ENCODE measurements at places on chromosomes 11 and 22.

- no peak for DNase-seq
Observed at GRCh38 chr11:65954771-65955170, 6.8 kb upstream of the SART1 start.

GRCh38 chr11:819129-819931 lies 616 bp downstream of the PNPLA2 start:
- DNase-seq, result peak; percentile 91

DNA sequence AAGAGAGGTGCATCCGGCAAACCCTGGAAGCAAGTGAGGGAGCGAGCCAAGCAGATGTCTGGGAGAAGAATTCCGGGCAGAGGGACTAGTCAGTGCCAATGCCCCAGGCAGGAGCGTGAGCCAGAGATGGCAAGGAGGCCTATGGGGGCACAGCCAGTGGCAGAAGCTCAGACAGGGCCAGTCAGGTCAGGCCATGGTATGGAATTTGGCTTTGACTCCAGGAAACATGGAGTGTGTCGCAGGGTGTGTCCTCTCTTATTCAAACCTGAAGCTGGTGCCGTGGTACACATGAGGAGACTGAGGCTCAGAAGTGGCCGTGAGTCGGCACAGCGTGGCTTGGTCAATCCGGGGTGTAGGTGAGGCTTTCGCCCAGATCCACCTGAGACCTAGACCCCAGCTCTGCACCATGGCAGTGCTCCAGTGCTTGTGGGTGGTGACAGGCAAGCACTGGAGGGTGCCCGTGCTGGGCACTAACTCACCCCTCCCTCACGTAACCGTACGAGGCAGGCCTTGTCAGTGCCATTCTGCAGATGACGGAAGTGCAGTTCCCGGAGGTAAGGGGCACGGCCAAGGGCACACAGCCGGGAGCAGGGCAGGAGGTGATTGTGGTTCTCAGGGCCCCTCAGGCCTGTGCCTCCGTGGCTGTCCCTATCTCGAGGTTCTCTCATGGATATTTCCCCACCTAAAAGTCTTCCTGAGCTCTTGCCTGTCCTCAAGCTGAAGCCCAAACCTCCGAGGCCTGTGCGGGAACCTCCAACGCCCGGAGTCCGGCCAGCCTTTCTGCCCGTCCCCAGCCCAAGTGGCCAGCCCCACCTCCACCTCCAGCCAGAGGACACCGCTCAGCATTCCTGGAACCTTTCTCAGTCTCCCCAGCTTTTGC lies 10.6 kb upstream of the SPI1 start:
- DNase-seq, result no peak

DNA sequence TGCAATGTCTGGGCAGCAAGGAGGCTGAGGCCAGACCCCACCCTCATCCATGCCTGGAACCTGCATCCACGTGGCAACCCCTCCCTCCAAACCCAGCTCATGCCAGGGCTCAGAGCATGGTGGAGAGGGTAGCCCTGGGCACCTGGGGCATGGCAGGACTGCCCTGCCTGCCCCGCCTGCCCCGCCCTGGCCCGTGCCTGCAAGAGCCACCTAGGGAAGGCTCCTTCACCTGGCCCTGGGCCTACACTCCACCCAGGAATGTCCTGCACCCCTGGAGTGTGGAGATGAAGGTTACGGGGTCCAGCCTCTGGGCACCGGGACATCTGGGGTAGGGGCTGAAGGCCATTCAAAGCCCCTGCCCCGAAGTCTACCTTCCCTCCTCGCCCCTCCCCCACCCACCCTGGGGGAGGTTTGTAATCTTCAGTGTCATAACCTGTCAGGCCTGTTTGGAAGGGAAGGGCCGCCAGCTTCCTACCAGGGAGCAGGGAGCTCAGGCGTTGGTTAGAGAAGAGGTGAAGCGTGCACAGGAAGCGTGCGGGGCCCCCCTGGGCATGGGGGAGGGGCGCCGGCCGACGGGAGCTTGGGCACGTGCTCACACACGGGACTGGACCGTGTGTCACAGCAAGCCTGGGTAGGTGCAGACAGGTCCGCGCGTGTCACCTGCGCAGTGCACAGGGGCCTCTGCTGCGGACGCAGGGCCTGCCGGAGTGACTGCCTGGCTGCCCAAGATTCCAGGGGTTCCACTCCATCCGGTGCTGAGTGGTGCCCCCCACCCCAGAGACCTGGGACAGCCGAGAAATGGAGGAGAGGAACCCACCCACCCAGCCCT lies 30.7 kb upstream of the TH start:
- DNase-seq, result peak; percentile 81

- peak; percentile 92 for DNase-seq
Observed at GRCh38 chr11:9384535-9385326, at the start of gene IPO7. TSS of gene IPO7 (plus strand) at chr11:9384652. CDS start at chr11:9384764, 112 bp downstream.

GRCh38 chr22:31036671-31037550 lies 44.2 kb upstream of the SMTN start:
- peak; percentile 40 for DNase-seq

DNA sequence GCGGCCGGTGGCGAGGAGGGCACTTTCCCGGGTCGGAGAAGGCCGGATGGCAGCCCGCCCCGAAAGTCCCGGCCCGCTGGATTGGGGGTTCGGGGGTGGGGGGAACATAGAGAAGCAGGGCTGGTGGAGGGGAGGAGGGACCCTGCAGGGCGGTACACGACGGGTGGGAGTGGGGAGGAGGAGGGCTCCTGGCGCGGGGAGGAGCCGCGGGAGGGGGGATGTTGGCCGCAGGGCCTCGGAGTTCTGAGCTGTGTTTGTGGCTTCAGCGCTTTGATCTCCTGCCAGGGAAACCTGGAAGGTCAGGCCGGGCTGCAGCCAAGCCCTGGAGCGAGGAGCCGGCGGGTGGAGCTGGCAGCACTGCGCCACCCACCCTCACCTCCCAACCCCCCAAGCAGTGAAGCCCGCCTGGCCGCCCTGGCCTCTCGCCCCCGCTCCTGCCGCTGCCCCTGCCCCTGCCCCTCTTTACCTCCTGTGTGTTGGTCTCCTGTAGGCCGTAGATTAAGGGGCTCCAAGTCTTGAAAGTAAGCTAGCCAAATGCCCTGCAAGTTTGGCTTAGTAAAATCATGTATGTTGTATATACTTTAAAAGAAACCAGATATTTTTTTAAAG lies 30.9 kb downstream of the C22orf31 start:
- DNase-seq, result peak; percentile 88

GRCh38 chr11:72069200-72069599 lies 11.1 kb downstream of the NUMA1 start:
- no peak for DNase-seq
